ENCODE measurements at places on chromosomes 6 and 20. TPM values are rescaled to one million over a fixed set of nuclear protein-coding genes. Genes with fewer than 3 reads are reported as not detected.

LMBRD1 gene
- 21.9 TPM for total RNA-seq

PAK5 gene
- total RNA-seq = not detected

SRMS gene
- not detected for total RNA-seq

CUL7 gene
- 22.5 TPM for total RNA-seq

- DNase-seq = peak; percentile 92
Observed at GRCh38 chr6:108564178-108564577, 3.5 kb downstream of the FOXO3 start.

GRCh38 chr6:119066517-119066916, 11.9 kb downstream of the FAM184A start:
- DNase-seq = no peak

GRCh38 chr6:13453771-13454251, 33.6 kb downstream of the GFOD1 start:
- peak; percentile 80 for DNase-seq

DNA sequence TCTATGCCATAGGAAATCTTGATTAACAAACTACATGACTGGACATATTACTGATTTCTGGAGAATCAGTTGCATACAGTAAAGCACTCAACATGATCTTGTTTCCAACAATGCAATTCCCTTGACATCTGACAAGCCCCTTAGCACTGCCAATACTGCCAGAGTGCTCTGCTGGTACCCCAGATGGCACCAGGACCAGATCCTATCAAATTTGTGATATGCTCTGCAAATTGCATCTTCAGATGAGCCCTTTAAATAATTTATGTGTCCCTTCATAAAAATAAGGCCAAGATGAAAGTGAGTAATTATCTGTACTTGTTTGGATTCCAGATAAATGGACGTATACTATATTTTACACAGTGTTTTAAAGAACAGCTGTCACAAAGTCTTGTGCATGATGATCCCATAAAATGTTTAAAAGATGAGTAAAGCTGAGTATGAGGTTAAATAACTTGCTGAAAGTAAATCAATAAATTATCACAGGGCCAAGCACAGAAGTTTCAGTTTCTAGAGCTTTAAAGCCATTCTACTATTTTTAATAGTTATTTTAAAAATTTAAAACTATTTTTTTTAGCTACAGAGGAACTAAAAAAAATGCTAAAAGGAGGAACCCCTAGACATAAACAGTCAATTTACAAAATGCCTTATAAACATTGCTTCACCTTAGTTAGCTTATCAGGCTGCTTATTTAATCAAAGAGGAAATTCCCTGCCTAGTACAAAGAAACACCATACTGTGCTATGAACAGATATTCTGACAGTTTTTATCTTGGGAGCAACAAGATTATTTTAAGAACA, 42.1 kb downstream of the NUDT3 start:
- DNase-seq = no peak

DNA sequence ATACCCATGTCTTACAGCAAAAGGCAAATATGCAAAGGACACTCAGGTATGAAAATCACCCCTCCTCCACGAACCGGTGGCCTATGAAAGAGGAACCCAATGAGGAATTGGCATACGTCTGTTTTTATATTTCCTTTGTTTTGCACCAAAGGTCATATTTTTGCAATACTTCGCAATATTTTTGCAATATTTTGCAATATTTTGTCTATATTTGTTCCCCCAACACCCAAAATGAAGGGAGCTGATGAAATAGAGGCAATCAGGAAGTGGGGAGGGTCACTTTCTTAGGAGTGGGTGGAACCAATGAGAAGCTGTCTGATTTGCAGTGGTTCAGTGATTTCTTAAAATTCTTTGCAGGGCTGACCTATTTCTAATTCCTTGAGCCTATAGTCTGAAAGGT, 296.8 kb upstream of the TSHZ2 start:
- DNase-seq = no peak

DNA sequence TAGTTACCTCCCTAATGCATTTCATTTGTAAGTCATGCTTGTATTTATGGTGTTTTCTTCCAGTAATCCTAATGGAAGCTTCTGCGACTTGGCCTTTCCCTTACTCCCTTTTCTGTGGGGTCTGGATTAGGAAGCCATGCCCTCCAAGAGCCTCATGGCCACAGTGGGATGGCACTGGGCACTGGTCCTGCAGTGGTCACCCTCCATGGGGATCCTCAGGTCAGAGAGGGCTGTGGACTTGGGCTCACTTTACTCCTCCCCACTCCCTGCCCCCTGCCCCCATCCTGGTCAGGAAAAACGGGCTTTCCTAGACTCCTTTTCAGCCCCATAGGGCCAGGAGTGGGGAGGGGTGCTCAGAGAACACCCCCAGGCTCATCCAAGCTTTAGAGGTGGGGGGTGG, 49.9 kb downstream of the EBF4 start:
- no peak for DNase-seq

DNA sequence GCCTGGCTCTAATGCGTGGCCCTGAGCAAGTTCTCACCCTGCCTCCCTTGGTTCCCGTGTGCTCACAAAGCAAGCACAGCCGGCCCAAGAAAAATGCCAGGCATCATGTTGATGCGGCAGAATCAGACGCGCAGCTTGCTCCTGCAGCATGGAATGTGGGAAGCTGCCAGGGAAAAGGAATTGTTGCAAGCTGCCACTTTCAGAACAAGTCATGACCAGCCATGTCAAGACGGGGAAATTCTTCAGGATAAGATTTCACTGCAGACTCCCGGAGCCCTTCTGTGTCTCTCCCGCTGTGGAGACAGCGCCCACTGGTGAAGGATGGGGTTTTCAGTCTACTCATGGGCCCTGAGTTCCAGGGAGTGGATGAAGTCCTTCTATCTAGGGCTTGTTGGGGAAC, 4.6 kb downstream of the DACT2 start:
- no peak for DNase-seq

GRCh38 chr20:53491462-53491861, 102.2 kb downstream of the ZNF217 start:
- DNase-seq = no peak
